ENCODE measurements at places on chromosomes 11 and 22.
A peak's percentile ranks its signal among the peaks of the same experiment; 100 is the strongest.

DNA sequence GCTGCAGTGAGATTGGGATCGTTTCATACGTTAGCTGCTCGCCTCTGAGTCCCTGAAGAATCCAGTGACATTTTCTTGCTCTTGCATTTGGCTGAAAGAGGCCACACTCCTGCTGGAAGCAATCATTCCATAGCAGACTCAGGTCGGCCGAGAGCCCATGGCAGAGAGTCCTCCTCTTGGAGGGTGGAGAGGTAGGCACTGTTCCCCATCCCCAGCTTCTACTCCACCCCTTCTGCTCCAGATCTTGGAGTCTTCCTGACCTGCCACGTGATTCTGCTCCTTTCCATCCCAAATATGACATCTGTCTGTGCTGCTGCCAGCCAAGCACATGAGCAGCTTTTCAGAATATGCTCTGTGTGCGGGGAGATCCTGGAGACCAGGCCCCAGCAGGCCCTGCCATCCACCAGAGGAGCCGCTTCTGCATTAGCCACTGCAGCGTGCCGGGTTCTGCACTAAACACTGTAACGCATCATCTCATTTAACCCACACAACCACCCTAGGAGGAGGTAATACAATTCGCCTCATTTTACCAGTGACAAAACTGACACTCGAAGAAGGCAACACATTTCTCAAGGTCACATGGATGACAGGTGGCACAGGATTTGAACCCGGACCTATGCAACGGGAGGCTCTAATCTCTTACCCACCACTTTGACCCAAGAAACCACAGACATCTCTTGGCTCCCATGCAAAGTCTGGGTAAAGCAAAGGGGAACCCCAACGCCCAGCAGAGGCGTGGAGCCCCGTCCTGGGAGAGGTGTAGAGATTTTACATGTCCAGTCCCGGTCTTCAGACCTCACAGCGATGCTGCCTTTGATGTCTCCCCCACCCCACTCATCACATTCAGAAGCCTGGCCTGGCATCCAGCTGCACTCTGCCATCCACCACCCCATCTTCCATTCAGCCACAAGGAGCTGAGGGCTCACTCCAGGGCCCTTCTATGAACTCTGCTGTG lies 78.8 kb downstream of the FEZ1 start:
- no peak for DNase-seq

GRCh38 chr11:95599959-95600586 lies 189.5 kb downstream of the FAM76B start:
- no peak for DNase-seq

- DNase-seq: no peak
Observed at GRCh38 chr22:40678493-40679248, 613 bp upstream of the MCHR1 start.

DNA sequence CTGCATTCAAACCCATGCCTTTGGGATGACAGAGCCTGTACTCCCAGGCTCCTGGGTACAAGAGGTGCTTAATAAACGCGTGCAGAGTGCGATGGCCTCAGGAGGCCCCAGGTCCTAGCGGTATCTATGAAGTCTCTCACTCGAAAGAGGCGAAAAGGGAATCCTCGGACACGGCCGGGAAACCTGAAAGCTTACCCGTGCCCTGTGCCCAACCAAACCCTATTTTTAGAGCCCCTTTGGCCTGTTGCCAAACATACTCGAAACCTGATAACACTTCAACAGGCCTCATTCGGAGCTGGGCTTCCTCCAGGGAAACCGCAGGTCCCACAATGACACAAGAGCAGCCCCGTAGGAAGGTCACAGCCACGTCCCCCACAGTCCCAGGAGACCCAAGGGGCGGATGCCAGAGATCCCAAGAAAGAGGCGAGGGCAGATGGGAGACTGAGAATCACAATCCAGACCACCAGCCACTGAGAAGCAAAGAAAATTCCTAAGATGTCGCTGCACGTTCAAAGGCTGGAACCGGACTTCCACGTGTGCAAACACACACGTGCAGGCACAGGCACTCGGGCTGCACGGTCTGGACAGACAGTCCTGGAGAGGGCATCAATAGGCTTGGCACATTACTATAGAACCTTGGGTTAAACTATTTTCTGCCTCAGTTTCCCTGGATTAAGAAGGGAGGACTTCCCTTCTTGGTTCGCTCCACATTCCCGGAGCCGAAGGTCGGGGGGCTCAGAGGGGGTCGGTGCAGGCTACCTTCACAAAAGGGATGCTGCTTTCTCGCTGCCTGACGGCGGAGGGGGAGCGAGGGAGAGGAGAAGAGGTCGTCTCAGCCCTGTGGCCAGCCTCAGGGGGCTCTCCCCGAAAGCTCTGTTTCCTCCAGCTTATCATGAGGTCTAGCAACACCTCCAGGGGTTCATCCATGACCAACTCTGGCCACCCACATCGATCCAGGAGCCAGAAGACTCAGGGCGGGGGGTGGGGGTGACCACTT lies 8.2 kb downstream of the PDGFB start:
- no peak for DNase-seq

GRCh38 chr22:45308391-45308956 lies 1.3 kb upstream of the FAM118A start:
- no peak for DNase-seq

- no peak for DNase-seq
Observed at GRCh38 chr11:1923201-1923956, 3.9 kb downstream of the TNNT3 start.

- no peak for DNase-seq
Observed at GRCh38 chr11:66340596-66341501, 4.1 kb downstream of the BRMS1 start.

DNA sequence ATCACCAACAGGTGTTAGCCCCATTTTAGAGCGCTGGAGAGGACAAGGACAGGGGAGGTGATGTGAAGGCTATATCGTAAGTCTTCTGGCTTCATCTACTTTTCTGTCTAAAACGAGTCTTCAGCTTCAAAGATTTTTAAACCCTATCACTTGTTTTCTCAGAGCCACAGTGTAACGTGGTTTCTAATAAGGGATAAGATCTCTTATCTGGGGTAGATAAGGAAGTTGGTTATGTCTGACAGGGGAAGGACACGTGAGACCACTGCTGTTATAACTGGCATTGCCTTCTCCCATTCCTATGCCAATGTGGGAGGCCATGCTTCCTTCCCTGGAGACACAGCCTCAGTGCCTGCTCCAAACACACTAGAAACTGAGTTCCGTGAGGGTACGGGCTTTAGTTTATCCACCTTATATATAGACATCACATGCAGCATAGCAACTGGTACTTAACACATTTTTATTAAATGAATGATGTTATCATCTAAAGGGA lies 39.3 kb downstream of the LARGE2 start:
- no peak for DNase-seq

DNA sequence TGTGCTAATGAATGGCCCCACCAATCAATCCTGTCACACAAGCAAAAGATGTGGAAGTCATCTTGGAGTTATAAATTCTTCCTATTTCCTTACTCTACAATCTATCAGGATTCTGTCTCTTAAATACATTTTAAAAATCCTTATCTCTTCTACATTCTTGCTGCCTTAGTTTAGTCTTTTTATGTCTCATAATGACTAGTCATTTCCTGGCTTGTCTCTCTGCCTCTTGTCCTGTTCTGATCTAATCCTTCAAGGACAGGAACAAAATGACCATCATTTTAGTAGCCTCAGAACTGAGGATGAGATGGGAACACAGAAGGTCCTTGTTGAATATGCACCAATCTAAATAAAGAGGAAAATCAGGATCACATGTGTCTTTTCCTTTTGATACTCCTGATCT lies 56.6 kb upstream of the LIN7C start:
- peak; percentile 11 for DNase-seq

DNA sequence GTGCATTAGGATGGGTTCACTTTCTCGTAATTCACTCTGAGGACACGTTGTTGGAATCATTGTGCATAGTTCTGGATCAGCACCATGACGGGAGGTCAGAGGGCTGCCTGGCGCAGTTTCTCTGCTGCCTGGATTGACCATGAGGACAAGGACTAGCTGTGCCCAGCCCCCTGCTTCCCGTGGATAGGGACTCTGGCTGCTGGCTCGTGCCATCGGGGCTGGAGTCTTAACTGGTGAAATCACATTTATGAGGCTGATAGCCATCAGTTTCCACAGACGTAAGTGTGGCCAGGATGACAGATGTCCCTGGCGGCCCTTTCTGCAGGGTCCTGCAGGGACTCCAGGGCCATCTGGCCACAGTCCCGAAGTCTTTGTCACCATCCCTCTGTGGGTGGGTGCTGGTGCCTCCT lies 24.1 kb upstream of the GRAMD4 start:
- no peak for DNase-seq

GRCh38 chr11:33970984-33971466 lies 79.1 kb upstream of the LMO2 start:
- DNase-seq: peak; percentile 71

GRCh38 chr22:38314051-38314932 lies 2.9 kb downstream of the CSNK1E start:
- DNase-seq: peak; percentile 30

Data from epithelial cell of esophagus (primary cell).